Neural crest cell (in vitro differentiated cells): ENCODE measurements at places on chromosomes 4 and X.
A peak's percentile ranks its signal among the peaks of the same experiment; 100 is the strongest.

GRCh38 chr4:11839889-11840288 lies 411.2 kb upstream of the HS3ST1 start:
- no peak for DNase-seq

DNA sequence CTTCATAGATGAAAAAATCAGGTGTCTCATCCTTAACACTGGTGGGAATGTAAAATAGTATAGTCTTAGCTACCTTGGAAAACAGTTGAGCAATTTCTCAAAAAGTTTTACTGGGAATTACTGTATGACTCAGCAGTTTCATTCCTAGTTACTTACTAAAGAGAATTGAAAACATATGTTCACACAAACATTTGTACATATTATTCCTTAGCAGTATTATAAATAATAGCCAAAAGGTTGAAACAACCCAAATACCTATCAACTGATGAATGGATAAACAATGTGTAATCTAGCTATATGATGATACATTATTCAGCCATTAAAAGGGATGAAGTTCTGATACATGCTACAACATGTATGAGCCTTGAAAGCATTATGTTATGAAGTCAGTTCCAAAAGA lies 41.7 kb downstream of the RBM46 start:
- DNase-seq: no peak

GRCh38 chrX:131270080-131270479 lies 19.0 kb downstream of the IGSF1 start:
- no peak for DNase-seq

DNA sequence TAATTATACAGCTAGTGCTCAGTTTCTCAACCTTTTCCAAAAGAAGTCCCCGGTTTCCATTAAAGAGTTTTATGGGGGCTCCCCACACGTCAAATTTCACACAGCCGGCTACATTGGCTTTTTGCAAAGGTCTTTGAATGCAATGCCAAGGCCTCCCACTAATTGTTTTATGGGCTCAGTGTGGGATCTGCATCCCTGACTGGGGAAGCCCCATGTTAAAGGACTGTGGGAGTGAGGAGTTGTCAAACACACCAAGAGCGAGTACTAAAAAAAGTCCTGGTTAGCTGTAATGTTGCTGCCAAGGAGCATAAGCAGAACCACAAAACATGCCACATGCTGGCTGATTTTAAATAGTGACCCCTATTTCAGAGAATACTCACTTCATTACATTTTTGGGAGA lies 162.6 kb downstream of the BMPR1B start:
- no peak for DNase-seq

GRCh38 chr4:24262084-24262483 lies 322.3 kb downstream of the DHX15 start:
- no peak for DNase-seq

DNA sequence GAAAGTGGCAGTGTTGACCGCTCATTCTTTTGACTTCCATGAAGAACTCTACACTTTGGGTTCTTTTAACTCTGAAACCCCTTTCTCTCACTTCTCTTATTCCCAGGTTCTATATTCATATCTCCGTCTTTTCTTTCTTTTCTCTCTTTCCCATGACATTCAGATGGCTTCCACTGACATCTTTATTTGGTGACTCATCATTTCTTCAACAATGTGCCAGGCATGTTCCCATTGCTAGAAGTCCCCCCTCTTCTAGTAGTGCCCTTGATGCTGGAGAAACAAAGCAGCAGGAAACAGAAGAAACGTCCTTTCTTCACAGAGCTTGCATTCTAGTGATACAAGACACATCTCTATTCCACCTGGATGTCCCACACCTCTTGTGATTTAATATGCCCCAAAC lies 33.3 kb downstream of the PKD2 start:
- no peak for DNase-seq

DNA sequence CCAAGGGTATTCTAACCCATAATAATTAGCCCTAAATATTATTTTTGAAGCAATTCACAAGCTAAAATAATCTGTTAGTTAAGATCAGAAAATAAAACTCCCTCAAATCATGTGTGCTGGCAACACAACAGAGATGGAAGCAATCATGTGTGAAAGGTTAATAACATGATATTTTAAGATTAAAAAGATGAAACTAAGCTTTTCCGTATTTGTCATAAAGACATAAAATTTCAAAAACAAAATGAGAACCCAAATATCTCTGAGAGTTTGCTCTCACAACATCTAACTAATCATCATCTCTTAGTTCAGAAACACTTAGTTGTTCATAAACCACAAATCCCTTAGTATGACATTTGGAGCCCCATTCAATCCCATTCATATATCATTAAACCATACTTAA lies 749.1 kb downstream of the CCSER1 start:
- no peak for DNase-seq

GRCh38 chrX:38661561-38661960 lies 100.2 kb downstream of the TSPAN7 start:
- no peak for DNase-seq

- no peak for DNase-seq
Observed at GRCh38 chr4:46908148-46908547, 897 bp downstream of the COX7B2 start.

GRCh38 chrX:150982235-150982787 lies 824 bp upstream of the HMGB3 start:
- no peak for DNase-seq

DNA sequence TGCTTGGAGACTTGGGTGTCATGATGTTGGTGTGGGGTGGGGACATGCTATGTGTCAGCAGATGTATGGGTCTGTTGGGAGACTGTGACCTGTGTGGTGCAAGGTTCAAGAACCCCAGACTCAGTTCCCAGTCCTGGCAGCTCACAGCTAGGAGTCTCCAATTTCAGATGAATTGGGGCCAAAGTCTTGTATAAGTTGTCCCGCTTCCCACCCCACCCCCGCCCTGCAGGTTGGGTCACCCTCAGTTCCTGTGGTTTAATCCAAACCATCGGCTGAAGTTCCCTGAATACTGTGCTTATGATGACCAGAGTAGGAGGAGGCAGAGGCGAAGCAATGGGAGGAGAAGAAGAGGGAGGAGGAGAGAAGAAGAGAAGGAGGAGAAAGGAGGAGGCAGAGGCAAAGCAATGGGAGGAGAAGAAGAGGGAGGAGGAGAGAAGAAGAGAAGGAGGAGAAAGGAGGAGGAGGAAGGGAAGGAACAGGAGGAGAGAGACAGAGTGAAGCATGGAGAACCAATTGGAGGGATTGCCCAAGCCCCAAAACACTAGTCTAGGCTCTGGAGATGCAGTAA lies 112.6 kb downstream of the EFNB1 start:
- DNase-seq: no peak

- DNase-seq: peak; percentile 20
Observed at GRCh38 chrX:111519215-111519614, 7.8 kb downstream of the SERTM2 start.

- DNase-seq: no peak
Observed at GRCh38 chrX:10025742-10026493, 58.8 kb downstream of the CLDN34 start.

DNA sequence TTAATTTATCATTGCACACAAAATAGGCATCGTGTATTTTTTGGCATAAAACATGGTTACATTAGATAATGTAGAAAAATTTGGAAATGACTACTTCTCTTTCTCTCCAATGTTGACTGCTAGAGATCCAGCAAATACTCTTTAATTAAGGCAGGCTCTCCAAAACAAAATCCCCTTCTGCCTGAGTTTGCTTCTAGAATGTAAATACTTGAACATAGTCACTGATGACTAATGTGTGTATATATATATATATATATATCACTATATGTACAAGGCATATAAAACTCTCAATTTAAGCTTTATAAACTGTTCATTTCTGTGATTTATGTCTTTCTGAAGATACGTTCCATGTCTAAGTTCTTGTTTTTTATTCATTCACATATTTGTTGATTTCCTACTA lies 67.2 kb upstream of the CAMK2D start:
- DNase-seq: no peak

- DNase-seq: no peak
Observed at GRCh38 chrX:116298956-116299355, 128.4 kb downstream of the AGTR2 start.

- no peak for DNase-seq
Observed at GRCh38 chr4:14835708-14836425, 166.4 kb upstream of the CPEB2 start.

- DNase-seq: no peak
Observed at GRCh38 chr4:109967798-109968520, 55.3 kb downstream of the EGF start.

GRCh38 chr4:5883916-5884315 lies 9.0 kb downstream of the CRMP1 start:
- DNase-seq: no peak

- peak; percentile 14 for DNase-seq
Observed at GRCh38 chr4:185587427-185588161, 52.3 kb upstream of the PDLIM3 start.

- no peak for DNase-seq
Observed at GRCh38 chr4:82584931-82585330, 23.1 kb upstream of the TMEM150C start.

- DNase-seq: no peak
Observed at GRCh38 chr4:181525634-181526033, 717.6 kb upstream of the TENM3 start.

- DNase-seq: no peak
Observed at GRCh38 chr4:124974152-124974551, 261.6 kb upstream of the ANKRD50 start.

- DNase-seq: no peak
Observed at GRCh38 chr4:82578935-82579334, 17.1 kb upstream of the TMEM150C start.

- DNase-seq: no peak
Observed at GRCh38 chr4:105166066-105166465, 19.4 kb downstream of the TET2 start.

DNA sequence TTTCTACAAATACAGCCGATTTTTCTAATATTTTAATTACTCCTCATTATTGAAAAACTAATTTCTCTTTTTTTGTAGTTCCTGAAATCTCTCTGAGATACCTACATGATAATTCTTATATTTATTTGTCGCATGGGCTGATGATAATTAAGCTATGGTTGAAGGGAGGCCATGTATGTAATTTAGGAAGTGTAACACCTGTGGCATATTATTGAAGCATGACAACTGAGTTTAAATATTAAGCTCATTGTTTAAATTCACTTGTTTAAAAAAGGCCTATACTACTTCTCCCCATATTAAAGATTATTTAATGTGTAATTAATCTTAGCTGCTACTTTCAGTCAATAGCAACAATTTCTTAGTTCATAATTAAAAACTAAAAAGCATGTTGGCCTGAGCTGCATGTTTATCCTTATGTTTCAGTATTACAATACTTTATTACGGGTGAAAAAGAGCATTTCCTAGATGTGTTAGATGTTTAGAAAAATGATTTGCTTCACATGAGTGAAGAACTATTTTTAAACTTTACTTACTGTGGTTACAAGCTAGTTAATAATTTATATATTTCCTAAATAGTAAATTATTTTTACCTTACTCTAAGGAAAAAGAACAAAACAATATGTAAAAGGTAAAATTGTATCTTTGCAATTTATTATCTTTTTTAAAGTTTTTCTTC lies 122.4 kb downstream of the RAP1GDS1 start:
- DNase-seq: no peak

DNA sequence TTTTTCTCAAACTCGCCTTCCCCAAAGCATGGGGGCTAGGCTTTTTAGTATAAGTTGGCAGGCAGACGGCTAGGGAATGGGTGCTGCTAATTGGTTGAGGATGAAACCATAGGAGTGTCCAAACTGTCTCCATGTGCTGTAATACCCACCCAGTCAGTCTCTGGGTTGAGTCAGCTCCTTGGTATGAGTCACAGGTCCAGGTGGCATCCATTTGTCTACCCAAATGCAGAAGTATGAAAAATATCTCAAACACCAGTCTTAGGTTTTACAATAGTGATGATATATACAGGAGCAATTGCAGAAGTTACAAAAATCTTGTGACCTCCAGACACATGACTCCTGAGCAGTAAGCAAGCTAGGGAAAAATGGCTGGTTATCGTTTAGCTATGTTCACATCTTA lies 27.4 kb upstream of the CCSER1 start:
- DNase-seq: no peak

- DNase-seq: peak; percentile 34
Observed at GRCh38 chrX:39730662-39731329, 367.0 kb downstream of the BCOR start.

GRCh38 chrX:10016519-10017132 lies 49.5 kb downstream of the CLDN34 start:
- no peak for DNase-seq

- no peak for DNase-seq
Observed at GRCh38 chr4:104294811-104295210, 199.9 kb downstream of the CXXC4 start.

DNA sequence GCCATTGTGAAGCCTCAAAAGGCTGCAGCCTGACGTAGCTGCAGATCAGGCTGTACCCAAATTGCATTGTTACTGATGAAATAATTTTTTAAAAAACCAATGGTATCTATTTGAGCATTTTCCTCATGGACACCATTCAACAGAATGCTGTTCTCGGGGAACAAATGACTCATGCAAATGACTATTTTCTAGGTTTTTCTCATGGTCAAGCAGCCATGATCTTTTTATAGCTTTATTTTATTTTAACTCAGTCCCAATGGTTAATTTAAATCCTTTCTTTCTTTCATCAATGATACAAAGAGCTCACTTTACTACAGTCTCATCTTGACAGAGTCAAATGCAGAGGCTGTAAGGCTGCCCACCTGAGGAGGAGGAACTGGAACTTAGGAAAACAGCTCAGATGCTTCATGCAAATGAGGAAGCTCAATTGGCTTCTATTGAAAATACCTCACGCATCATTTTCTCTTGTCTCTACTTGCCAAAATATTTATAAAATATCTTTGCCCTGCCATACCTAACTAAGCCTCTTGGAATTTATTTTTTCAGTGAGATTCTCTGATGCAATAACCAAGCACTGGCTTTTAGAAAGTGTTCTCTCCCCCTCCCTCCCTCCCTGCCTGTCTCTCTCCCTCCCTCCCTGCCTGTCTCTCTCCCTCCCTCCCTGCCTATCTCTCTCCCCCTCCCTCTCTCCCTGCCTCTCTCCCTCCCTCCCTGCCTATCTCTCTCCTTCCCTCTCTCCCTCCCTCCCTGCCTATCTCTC lies 81.0 kb downstream of the SORBS2 start:
- no peak for DNase-seq

- no peak for DNase-seq
Observed at GRCh38 chr4:167111622-167112021, 122.7 kb downstream of the SPOCK3 start.

- no peak for DNase-seq
Observed at GRCh38 chr4:29553846-29554245, 1166.3 kb upstream of the PCDH7 start.

GRCh38 chr4:40555176-40555900 lies 74.3 kb downstream of the RBM47 start:
- DNase-seq: no peak

- peak; percentile 75 for DNase-seq
Observed at GRCh38 chrX:46408553-46409407, 136.4 kb downstream of the ZNF674 start.

GRCh38 chrX:45352611-45353010 lies 151.9 kb upstream of the DIPK2B start:
- DNase-seq: no peak
